ENCODE measurements at places on chromosomes 16 and 17. TPM values are rescaled to one million over a fixed set of nuclear protein-coding genes. Genes with fewer than 3 reads are reported as not detected.

DNA sequence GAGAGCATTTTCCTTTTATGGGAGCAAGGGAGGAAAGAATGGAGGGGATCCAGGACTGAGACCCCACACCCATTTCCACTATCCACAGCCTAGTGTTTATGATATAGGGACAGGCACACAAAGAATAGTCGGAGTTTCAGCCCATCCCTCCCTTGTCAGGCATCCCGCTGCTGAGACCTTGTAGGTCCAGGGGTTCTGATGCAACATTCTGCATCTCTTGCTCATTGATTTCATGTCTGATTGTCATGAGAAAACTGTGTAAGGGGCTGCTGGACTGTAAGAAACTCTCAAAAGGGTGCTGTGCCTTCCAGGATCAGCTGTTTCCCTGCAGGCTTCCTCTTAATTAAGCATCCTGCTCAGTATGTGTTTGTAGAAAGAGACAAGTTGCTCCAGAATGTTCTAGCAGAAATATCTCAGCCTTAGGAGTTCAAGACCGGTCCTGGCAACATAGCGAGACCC is 5.3 kb upstream of the POLR3E start:
- H3K4me1 ChIP-seq, result peaks cover 3% of the 10 kb centered on the region
- H3K27me3 ChIP-seq, result no peaks in the 10 kb centered on the region
- no peaks in the 10 kb centered on the region for H3K36me3 ChIP-seq
- H3K4me3 ChIP-seq, result no peak overlapping the region

The CCL2 gene
- total RNA-seq, result 6.1 TPM

- H3K27me3 ChIP-seq, result no peaks in the 10 kb centered on the region
- H3K36me3 ChIP-seq, result no peaks in the 10 kb centered on the region
Measured at GRCh38 chr17:54324813-54325212, 502.1 kb downstream of the KIF2B start.

The TMEM88 gene
- total RNA-seq, result 0.65 TPM

GRCh38 chr16:4706871-4707270 is 13.5 kb downstream of the NUDT16L1 start:
- no peak overlapping the region for H3K4me3 ChIP-seq
- H3K36me3 ChIP-seq, result peaks cover 6% of the 10 kb centered on the region
- no peak overlapping the region for H3K27ac ChIP-seq
- DNase-seq, result no peak

All from liver (tissue), 10 donors.